ENCODE measurements at places on chromosomes 2 and 18.
A peak's percentile ranks its signal among the peaks of the same experiment; 100 is the strongest.

DNA sequence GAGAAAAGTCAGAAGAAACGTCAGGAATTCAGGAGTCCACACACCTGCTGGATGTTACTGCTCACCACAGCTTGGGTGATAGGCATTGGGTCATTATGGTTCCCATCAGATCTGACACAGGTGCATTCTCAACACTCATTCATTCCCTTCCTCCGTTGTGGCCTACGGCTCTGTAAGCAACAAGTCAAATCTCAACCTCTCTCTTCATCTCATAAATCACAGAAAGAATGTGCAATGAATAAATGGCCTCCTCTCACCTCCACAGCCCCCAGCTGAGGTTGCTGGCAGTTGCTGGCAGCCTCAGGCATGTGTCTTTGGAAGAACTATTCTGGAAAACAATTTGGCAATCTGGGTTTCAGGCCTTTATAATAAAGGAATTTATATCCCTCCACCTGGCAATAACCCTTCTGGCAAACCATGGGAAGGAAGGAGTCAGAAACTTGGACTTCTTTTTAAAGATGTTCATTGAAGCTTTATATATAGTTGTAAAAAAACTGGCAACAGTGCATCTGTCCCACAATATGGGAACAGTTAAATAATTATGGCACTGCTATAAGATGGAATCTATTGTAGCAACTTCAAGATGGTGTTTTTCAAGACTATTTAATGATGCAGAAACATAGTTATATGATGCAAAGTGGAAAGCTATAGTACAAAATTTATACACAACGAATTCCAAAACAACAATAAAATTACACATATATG, 175.4 kb downstream of the ANAPC1 start:
- no peak for DNase-seq

DNA sequence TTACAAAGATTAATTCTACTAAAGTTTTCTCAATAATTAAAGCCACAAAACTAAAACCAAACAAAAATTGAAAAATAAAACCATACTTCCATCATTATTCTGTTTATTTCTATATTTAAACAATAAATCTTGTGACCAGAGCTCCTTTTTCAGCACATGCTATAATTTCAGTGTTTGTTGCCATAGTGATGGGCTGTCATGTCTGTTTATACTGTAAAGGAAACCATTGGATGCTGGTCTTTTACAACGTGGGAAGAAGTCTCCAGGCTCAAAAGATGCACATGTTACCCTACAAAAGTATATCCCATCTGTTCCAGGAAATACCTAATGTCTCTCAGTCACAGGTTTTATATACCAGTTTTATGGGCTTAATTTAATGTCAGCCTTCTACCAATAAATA, 100.1 kb upstream of the MC2R start:
- no peak for DNase-seq

DNA sequence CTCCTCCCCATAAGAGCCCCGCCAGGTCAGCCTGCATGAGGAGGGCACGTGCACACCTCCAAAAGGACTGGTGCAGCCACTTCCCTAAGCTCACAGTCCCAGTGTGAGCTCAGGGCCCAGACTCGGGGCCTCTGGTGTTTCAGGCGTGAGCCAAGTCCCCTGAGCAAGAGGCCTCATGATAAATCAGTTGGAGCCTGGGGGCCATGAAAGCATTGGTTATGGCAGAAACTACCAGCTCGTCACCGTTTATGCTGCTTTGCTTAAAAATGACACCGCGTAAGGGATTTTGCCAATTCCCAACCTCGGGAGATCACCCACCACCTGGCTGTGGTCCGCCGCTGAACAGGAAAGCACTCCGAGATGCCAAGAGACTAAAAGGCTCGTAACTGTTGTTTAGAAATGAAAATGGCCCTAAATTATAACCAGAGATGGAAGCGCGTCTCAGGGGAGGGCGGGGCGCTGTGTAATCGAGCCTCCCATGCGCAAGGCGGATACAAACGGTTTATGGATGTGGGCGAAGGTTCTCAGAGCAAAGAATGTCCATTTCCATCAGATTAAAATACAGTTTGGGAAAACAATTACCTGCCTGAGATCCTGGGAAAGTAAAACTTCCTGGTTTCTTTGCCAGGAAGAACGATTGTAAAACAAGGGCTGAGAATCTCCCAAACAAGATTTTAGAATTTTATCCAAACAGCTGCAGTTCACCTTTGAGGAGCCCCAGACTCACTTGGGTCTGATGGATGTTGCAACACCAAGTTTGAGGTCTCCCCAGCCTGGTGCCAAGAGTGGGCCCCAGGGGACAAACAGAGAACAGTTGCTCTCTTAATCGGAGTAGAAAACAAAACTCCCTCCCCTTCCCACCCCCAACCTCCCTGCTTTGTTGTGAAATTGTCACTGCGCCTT, 141.4 kb downstream of the BCL2 start:
- DNase-seq: no peak

- peak; percentile 68 for DNase-seq
Measured at GRCh38 chr2:199228887-199229819, 228.6 kb downstream of the SATB2 start.

DNA sequence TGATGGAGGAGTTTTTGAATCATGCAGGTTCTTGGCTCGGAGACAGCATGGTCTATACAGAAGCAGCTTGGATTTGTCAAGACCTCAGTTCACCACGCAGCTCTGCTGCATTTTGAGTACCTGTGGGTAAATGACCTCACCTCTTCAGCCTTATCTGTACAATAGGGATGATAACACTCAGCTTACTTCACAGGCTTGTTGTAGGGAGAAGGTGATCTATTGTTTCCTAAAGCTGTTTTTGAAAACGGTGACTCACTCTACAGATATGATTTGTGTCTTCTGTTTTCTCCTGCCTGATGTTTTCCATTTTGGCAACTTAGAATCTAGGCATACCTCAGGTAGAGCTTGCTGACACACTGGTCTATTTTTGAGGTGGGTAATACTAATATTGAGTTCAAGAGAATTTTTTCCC, 80.3 kb downstream of the FMNL2 start:
- DNase-seq: no peak

DNA sequence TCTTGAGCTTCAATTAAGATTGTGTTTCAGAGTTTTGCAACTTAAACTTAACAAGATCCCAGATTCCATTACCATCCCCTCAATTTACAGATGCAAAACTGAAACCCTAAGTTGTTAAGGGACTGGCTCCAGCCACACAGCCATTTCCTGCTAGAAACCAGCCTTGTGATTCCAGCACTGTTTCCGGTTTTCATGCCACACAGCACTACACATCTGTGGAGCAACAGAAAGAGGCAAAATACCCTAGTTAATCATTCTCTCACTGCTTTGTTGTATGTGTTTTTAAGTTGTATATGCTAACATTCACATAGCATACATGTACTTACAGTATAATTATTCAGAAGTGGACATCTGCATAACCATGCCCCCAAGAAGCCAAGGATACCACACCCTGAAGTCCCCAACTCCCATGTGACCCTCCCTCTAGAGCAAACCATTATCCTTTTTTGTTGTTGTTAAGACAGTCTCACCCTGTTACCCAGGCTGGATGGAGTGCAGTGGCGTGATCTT, 87.4 kb downstream of the MYO5B start:
- no peak for DNase-seq

DNA sequence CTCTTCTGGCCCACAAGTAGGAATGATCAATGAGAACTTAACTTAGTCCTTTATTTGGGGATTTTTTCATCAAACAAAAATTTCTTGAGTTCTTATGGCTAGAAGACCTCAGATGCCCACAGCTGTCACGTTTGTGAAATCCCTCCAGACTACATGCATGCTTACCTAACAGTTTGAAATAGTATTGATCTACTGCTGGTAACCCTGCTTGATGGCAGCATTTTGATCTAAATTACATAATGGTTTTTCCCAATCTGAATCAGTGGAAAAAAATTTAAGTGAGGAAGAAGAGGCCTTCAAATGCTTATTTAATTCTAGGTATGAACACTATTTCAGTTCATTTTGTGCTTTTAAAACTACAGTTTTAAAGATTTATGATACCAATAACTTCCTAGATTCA, 13.9 kb downstream of the ERMN start:
- DNase-seq: no peak

DNA sequence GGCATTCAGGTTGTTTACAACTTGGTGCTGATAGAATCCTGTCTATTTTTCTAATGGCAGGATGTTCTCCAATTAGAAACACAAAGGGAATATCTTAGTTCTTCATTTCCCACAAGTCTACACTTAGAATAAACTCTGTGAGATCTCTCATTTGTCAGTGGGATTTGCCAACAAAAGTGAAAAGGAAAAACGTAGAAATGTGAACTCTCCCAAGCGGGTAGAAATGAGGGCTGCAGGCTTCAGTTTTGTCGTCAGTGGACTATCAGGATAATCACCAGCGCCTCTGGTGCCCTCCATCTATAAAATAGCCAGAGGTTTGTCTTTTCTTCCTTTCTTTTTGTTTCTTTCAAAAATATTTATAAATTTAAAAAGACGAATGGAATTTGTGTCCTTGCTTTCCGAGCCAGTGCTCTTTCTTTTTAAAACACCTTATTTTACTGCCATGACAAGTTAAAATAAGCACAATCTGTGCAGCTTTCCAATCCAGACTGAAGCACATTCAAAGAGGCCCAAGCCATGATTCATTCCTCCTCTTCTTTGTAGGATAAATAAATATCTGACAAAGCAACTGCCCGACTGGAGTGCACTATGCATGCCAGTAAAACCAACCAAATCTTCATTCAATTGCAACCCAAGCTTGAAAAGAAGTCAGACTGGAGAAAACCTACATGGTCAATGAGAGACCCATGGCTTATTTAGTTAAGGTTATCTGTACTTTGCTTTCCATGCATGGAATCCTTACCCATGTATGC, 185.8 kb downstream of the ANKRD44 start:
- DNase-seq: no peak

- no peak for DNase-seq
Measured at GRCh38 chr2:159249990-159250715, 36.4 kb downstream of the WDSUB1 start.
